ENCODE measurements at places on chromosomes 2 and 18. TPM values are rescaled to one million over a fixed set of nuclear protein-coding genes. Genes with fewer than 3 reads are reported as not detected.

Gene NPPC
- 16.1 TPM for total RNA-seq

Gene GALR1
- total RNA-seq, result not detected

Gene CRYGD
- total RNA-seq, result not detected

Gene MATN3
- 0.19 TPM for total RNA-seq

Gene KLHL14
- not detected for total RNA-seq
